ENCODE measurements at places on chromosomes 1 and 21.

DNA sequence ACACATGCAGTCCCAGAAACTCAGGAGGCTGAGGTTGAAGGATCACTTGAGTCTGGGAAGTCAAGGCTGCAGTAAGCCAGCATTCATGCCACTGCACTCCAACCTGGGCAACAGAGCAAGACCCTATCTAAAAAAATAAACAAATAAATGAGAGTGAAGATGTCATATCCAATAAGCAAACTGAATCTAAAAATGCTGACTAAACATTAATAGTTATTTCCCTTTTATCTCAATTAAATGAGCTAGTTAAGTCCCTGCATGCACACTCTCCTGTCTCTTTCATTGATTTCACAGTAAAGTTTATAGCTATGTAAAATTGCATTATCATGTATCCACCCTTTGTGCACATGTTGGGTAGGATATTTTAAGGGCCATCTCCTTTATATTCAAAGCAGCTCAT lies 81.1 kb upstream of the L1TD1 start:
- no peak for DNase-seq

DNA sequence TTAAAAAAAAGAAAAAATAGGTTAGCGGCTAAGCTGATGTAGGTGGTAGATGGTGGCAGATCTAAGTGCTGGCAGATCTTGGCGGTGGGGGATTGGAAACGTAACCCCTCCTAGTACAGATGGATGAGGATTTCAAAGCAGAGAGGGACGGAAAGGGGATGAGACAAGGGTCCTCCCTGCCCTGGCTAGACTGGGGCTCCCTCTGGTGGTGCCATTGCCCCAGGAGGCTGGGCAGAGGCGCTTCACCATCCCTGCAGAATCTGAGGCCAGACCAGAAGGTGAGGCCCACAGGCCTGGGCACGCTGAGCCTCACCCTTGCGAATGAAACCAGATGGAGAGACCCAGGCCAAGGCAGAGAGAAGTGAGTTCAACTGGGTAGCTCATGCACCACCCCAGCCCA lies 7.0 kb upstream of the PLEKHA6 start:
- DNase-seq, result no peak

GRCh38 chr1:10155087-10155712 lies 55.2 kb upstream of the KIF1B start:
- no peak for DNase-seq

DNA sequence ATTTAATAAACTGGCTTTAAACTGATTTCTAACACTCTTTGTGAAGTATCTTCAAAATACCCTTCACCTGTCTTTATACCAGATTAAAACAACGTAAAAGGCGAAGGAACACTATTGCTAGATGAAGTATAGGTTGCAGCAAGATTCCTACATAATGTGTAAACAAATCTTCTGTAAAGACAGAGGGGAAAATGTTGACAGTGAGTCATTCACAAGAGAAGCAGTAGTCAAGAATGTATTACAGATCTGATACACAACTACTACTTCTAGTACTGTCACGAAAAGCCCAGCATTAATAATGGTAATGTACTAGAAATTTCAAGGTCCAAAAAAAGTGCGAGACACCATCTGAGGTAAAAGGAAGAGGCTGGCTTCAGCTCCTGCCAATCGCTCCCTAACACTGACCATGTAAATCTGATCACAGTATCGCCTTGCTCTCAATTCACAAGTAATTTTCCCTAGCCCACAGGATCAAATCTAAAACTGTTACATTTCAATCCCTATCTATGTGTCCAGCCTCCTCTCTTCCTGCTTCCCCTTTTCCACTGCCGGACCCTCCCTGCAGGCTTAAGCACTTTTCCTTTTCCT lies 290.4 kb downstream of the AKT3 start:
- no peak for DNase-seq

Data from activated CD4-positive, alpha-beta T cell treated with anti-CD3 and anti-CD28 coated beads, Interleukin-2, amount 50 U/mL, for 24 hours (primary cell).